ENCODE measurements at places on chromosomes 12 and 14.

DNA sequence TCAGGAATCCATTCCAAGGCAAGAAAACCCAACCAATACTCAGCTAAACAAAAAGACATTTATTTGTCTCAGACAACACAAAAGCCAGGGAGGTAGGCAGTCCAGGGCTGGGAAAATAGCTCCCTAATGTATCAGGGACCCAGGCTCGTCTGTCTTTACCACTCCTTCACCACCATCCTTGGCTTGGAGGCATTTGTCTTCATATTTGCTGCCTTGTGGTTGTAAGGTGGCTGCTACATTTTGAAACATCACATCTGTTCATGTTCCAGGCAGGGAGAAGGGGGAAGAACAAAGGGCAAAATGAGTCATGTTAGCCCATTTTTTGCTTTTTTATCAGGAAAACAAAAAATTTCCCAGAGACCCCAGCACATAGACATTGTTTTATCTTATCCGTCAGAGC is 44.8 kb upstream of the PCED1B start:
- no peak for DNase-seq

DNA sequence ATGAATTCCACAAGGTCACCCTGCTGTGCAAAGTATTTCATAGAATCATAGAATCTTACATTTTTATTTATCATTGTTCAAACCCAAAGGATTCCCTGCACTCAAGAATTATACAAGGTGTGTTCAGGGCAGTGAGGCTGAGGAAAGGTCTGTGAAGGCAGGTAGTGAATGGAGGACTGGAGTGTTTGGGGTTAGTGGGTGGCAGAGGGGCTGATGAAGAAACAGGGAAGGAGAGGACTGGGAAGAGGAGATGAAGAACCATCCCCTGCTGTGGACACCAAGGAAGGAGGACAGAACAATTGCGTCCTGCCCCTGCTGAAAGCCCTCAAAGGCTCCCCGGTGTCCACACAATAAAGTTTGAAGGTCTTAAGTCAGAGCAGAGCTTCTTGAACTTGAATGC is 10.8 kb upstream of the BCDIN3D start:
- no peak for DNase-seq

GRCh38 chr14:100504372-100505078 is 82.7 kb downstream of the BEGAIN start:
- DNase-seq: no peak

GRCh38 chr12:111143271-111143670 is 222.9 kb upstream of the MYL2 start:
- DNase-seq: no peak

DNA sequence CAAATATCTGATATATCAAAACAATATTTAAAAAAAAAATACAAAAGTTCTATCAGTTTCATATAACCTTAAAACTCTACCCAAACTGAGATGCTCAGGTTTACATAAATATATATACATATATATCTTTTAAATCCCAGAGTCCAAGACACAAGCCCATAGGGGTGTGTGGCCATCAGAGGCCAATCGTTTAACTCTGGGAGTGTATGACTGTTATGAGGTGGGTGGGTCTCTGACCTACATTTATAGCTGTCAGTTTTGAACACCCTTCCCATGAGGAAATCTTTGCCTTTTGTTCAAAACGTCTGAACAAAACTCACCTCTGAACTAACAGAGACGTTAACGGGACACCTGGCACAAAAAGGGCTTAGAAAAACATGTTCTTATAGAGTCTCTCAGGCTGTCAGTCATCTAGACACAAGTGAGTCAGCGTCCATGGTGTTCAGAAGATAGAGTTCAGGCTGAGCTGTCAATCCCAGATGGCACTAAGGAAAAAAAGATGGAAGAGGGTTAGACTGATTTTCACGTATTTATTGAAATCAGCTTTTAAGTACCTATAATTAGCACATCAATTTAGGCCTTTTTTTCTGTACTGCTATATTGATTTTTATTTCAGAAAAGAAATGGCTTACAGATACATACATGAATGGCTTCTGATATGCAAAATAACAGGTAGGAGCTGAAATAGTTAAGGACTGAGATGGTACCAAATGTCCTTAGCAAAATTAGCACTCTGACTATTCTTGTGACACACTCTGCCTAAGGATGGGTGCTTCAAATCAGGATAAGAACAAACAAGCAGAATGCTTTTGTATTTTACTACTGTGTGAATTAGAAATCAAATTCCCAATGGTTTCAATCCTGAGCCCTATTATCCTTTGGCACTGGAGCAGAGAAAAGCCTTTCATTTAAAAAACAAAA is 29.2 kb downstream of the HIGD1C start:
- DNase-seq: no peak

DNA sequence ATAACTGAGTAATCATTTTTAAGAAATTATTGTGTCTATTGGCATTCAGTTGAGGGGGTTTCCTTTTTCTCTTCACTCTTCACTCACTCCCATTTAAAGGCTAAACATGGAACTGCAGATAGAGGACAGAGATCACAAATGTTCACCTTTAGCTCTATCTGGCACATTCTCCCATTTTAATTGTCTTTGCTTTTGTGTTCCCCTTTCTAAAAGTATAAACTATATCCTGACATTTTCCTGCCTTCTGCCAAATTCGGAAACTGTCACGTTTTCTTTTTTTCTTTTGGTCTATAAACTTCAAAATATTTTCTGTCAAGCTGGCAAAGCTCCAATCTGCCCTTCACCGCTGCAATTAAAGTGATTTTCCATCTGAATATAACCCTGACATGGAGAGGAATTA is 219.8 kb upstream of the CDKN3 start:
- no peak for DNase-seq

- no peak for DNase-seq
Measured at GRCh38 chr12:131266591-131267467, 313.1 kb downstream of the ADGRD1 start.

DNA sequence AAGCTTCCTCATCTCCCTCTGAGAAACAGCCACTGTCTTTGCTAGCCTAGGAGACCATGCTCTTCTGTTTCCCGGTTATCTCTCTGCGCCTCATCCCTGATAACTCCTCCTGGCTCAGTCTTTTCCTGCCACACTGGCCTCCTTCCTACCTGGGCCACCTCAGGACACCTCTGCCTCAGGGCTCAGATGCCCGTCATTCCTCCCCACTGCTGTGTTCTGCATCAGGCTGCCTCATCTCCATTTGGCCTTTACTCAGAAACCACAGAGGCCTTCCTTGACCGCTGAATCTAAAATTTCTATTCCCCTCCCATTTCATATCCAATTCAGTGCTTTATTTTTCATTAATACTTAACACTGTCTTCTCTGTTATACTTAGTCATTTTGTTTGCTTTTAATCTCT is 311.0 kb upstream of the RGS6 start:
- DNase-seq: no peak

- DNase-seq: no peak
Measured at GRCh38 chr12:95335948-95336347, 118.3 kb downstream of the VEZT start.

GRCh38 chr12:132766380-132767085 is 4.9 kb upstream of the ANKLE2 start:
- peak; percentile 75 for DNase-seq

DNA sequence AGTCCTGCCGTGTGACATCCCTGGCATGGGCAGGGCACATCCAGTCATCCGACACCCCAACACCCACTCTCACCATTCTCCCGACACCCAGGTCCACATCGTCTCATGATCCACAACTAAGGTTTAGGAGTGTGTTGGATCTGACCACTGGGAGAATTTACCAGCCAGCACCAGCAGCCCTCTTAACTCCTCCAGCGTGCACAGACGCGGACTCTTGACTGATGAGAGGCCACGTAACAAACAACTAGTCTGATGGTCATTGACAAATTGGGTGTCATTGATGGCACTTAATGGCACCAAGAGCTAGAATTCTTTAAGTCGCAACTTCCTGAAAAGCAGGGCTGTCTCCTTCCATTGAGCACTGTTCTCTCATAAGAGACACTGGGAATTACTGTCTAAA is 203.0 kb upstream of the SFSWAP start:
- DNase-seq: no peak

DNA sequence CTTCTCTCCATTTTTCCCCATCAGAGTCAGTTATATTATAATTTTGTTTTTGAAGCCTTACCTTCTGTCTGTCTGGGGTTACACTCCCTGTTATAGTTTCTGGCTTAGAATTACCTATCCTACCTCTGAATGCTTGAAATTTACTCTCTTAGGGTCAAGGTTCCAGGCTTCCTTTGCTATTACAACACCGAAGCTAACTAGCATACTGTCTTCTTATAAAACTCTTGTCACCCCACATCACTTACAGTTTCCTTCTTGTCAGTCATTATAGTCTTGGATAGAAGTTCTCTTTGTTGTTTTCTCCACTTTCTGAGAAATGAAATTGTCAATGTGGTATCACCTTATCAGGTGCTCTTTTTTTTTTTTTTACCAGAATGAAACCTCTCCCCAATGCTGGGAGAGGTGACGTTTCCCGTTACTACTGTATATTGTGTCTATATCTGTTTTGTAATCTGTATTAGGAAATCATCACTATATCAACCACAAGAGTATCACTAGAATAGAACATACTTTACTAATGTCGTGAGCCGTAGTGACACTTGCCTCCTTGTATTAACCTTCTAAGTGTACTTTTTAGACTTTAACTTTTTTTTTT is 69.2 kb upstream of the PSMA6 start:
- no peak for DNase-seq

GRCh38 chr12:45389426-45389825 is 173.5 kb downstream of the ANO6 start:
- no peak for DNase-seq
